ENCODE measurements at places on chromosomes 16 and 17.

- no peak for DNase-seq
Observed at GRCh38 chr17:19706791-19707727, 9.3 kb downstream of the SLC47A2 start.

- DNase-seq, result no peak
Observed at GRCh38 chr17:3040882-3041281, 22.5 kb downstream of the OR1D5 start.

DNA sequence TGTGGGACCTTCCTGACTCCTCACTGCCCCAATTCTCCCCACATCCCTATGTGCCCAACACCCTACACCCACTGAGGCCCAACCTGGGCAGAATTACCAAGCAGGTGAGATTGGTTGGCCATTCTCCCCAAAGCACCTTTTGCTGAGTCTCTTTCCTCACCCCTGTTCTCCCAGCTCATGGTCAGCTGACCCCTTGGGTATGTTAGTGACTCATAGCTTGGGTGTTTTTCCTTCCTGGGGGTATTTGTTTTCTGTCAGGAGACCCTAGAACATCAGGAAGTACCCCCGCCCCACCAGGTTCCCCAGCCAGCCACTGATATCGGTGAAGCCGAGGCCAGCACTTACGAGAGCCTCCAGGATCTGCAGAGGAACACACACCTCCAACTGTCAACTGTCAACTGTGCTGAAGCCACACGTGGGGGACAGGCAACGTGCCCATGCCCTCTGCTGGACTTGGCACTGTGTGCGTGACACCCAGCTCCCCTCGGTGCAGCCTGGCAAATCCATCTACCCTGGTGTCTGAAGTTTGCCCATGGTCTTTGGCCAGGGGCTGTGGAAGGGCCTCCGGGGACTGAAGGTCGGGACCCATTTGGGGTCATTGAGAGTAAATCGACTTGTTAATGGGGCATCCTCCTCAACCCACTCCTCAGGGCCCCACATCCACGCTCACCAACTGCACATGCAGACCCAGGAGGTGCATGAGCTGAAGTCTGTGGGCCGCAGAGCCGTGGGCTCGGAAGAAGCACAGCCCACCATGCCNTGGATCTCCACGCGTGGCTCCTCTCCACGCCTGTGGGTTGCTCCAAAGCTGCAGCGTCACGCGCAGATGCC, 53.1 kb downstream of the METRNL start:
- no peak for DNase-seq

DNA sequence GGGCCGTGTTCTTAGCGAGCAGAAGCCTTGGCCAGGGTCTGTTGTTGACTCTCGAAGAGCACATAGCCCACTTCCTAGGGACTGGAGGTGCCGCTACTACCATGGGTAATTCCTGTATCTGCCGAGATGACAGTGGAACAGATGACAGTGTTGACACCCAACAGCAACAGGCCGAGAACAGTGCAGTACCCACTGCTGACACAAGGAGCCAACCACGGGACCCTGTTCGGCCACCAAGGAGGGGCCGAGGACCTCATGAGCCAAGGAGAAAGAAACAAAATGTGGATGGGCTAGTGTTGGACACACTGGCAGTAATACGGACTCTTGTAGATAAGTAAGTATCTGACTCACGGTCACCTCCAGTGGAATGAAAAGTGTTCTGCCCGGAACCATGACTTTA, 18.5 kb downstream of the RSPRY1 start:
- no peak for DNase-seq

DNA sequence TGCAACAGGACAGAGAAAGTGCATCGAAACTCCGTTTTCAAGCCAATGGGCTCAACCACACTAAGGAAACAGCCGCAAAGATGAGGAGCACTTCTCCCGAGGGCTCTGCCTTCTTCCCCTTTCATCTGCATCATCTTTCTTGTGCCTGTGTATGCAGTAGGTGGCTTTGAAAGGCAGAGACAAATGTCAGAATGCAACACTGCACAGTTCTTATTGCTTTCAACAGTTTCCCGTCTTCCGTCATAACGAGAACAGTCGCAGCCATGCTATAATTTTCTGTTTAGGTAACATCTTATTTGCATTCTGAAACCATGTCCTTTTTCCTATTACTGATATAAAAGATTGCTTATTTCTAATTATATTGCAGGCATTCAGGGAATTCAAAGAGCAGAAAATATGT, 205.2 kb downstream of the SLC39A11 start:
- DNase-seq, result no peak

- no peak for DNase-seq
Observed at GRCh38 chr16:87527055-87527724, 34.4 kb upstream of the ZCCHC14 start.

DNA sequence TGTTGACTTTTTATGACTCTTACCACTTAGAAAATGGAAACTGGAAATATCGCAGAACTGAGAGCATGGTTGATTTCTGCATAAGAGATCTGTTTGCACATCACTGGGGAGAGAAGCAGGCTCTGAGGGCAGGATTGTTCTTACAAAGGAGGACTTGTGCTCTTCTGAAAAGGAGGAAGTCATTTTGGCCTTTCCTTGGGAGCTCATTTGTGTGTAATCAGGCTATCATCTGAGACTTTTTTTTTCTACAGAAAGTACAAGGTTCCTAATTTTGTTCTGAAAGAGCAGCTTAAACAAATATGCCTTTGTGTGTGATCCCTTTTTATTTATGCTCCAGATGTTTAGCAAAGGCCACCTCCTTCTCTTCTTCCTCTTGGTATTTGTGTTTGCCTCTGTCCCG, 145.7 kb upstream of the CACNG5 start:
- DNase-seq, result peak; percentile 30

- no peak for DNase-seq
Observed at GRCh38 chr17:65226227-65226626, 89.1 kb downstream of the RGS9 start.

DNA sequence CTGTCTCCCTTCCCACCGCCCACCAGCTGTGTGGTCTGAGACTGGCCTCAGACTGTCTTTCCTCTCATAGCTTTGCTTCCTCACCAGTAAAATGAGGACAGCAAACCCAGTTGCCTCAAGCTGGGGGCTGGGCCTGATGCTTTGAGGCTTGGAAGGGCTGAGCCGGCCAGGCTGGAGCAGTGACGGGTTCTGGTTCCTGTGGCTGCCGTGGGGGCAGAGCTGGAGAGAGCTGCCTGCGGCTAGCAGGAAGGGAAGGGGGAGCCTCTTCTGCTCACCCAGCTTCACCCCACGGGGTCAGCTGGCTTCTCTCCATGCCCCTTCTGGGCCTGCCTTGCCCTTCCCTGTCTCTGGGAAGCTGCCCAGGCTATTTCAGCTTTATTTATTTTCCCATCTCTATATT, 23.7 kb downstream of the LASP1 start:
- DNase-seq, result no peak

- no peak for DNase-seq
Observed at GRCh38 chr17:55093353-55093752, 124.8 kb downstream of the STXBP4 start.

DNA sequence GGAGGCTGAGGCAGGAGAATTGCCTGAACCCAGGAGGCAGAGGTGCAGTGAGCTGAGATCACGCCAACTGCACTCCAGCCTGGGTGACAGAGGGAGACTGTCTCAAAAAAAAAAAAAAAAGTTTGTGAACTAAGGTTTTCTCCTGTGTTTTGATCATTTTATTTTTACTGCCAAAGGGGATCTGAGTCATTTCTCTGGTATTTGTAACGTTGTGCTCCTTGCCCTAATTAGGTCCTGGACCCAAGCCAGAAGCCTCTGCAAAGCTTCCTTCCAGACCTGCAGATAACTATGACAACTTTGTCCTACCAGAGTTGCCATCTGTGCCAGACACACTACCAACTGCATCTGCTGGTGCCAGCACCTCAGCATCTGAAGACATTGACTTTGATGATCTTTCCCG, 32.1 kb downstream of the IST1 start:
- DNase-seq, result peak; percentile 57

- no peak for DNase-seq
Observed at GRCh38 chr17:59355030-59355701, 23.7 kb downstream of the YPEL2 start.

DNA sequence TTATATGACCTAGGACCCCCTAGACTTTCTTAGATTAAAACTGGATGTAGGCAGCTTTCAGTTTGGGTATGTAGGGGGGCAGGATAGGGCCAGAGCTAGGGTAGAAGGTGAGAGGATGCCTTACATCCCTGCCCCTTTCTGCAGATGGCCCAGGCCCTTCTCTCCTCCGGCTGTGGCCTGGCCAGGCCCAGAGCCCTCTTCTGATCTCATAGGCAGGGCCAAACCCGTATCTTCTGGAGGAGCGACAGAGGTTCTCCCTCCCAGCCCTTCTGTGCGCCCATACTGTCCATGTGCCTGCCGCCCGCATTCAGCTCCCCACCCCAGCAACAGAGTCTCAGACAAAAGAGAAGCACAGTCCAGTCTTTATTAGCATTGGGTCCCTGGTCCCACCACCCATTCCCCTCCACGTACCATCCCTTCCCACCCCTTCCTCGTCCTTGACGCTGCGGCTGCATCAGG, 2.0 kb upstream of the TSPOAP1 start:
- no peak for DNase-seq

DNA sequence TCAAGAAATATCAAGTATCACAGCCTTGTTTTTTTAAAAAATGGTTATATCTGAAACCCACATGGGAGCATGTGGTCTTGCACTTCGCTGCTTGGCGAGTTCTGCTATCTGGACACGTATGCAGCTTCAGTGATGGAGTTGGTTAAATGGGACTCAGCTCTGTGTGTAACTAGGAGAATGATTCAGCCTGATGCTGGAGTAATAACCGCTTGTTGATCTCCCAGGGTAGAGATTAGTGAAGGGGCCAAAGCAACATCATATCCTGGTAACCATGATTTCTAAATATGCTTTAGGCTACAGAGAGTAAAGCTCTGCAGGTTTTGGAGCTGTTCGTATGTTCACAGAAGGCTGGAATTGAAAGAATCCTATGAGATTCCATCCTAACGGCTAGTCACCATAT, 63.2 kb downstream of the IQCK start:
- peak; percentile 95 for DNase-seq

GRCh38 chr17:76370261-76370993, 14.0 kb upstream of the SPHK1 start:
- peak; percentile 84 for DNase-seq

GRCh38 chr17:73895157-73895556, 250.9 kb upstream of the SDK2 start:
- no peak for DNase-seq
